ENCODE measurements at places on chromosomes 16 and 17. TPM values are rescaled to one million over a fixed set of nuclear protein-coding genes. Genes with fewer than 3 reads are reported as not detected.

The JPH3 gene
- not detected for total RNA-seq

The CENPV gene
- 6.3 TPM for total RNA-seq

The ITGA2B gene
- not detected for total RNA-seq

The MEOX1 gene
- 5.6 TPM for total RNA-seq

The ZNF646 gene
- 15.3 TPM for total RNA-seq

The KRTAP2-1 gene
- total RNA-seq: not detected

The EXOC3L1 gene
- total RNA-seq: 2.0 TPM

The MYH8 gene
- total RNA-seq: not detected

The CCL7 gene
- total RNA-seq: not detected

The KRT17 gene
- not detected for total RNA-seq

The NPIPA3 gene
- total RNA-seq: 1.5 TPM

The GNG13 gene
- not detected for total RNA-seq

The MAF gene
- total RNA-seq: 45.3 TPM

The DRC3 gene
- total RNA-seq: 1.3 TPM

The ZSCAN10 gene
- not detected for total RNA-seq

The OR4D1 gene
- not detected for total RNA-seq

The OTOP3 gene
- not detected for total RNA-seq

The MYH4 gene
- not detected for total RNA-seq

All from subcutaneous adipose tissue (tissue), 4 donors.